ENCODE measurements at places on chromosomes 11 and 22.
A peak's percentile ranks its signal among the peaks of the same experiment; 100 is the strongest.

GRCh38 chr22:30301995-30302809 lies 12.9 kb upstream of the CASTOR1 start:
- DNase-seq = no peak

- no peak for DNase-seq
Measured at GRCh38 chr11:111089759-111090158, 155.8 kb upstream of the POU2AF2 start.

DNA sequence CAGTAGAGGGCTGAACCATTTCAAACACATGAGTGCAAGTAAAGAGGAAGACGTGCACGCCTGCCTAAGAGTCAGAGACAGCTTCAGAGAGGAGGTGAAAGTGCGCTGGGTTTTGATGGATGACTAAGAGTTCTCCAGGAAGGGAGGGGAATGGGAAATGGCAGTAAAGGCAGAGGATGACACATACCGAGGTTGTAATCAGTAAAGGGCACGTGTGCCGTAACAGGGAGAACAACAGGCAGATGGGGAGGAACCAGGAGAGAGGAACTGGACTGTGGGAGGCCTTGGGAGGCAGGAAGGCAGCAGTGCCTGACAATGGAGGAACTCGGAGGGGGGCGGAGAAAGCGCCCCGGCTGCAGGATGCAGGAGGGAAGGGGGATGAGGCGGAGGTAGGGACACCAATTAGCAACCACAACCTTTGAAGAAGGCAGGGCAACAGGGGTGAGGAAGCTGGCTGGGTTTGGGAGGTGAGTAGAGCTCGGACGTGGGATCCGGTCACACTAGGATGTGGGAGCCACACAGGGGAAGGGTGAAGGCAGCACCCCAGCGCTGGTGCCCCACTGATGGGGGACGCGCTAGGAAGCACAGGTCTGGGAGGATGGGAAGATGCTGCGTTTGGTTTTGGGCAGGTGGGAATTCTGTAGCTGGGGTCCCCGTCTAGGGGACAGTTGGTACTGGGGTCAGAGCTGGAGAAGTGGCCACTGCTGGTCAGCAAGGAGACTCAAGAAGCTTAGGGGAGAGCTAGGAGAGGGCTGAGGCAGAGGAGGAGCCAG lies 67.4 kb downstream of the SCUBE1 start:
- DNase-seq = no peak

- DNase-seq = peak; percentile 21
Measured at GRCh38 chr11:45607995-45608394, 57.4 kb downstream of the CHST1 start.

- DNase-seq = peak; percentile 68
Measured at GRCh38 chr11:64620381-64620971, 29.5 kb downstream of the SLC22A12 start.

- DNase-seq = no peak
Measured at GRCh38 chr11:123413636-123414035, 16.4 kb upstream of the GRAMD1B start.

DNA sequence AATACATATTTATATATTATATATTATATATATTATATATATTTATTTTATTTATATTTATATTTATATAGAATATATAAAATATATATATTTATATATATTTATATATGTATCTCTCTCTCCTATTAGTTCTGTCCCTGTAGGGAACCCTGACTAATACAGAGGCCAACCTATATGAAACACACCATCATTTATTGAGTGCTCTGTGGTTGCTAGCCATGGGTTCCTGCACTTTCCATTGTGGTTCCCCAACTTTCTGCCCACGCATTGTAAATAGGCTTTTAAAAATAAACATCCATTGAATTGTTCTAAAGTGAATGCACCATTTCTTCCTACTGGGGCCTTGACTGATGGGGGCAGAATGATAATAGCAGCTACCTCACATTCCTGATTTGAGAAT lies 93.8 kb upstream of the SESN3 start:
- DNase-seq = no peak

- no peak for DNase-seq
Measured at GRCh38 chr11:1753229-1753928, 3.0 kb upstream of the IFITM10 start.

- no peak for DNase-seq
Measured at GRCh38 chr11:117830674-117831351, 6.3 kb upstream of the FXYD2 start.

- DNase-seq = no peak
Measured at GRCh38 chr11:95723361-95723942, 66.1 kb downstream of the FAM76B start.

GRCh38 chr11:31690041-31690440 lies 121.1 kb downstream of the PAX6 start:
- no peak for DNase-seq
